T-helper 2 cell treated with Interferon-gamma antibody and Interleukin-4, amounts not matched to agents 5 μg/mL and 100 μg/mL, for 36 hours (primary cell): ENCODE measurements at places on chromosomes 11 and 22.
A peak's percentile ranks its signal among the peaks of the same experiment; 100 is the strongest.

DNA sequence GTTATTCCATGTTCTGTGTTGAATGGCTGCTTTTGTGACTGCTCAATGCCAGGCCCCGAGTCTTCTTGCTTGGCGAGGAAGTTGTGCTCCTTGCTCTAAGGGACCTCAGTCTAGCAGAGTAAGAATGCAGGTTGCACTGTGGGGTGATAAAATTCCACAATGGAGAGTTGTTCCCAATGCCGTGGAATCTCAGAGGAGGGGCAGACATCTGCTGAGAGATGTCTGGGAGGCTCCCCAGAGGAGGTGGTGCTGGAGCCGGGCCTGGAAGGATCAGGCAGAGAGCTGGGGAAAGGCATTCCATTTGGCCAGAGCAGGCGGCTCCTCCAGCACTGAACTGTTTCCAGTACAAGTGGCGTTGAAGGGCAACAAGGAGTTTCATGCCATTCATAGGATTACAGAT is 55.2 kb downstream of the ST3GAL4 start:
- DNase-seq = no peak

DNA sequence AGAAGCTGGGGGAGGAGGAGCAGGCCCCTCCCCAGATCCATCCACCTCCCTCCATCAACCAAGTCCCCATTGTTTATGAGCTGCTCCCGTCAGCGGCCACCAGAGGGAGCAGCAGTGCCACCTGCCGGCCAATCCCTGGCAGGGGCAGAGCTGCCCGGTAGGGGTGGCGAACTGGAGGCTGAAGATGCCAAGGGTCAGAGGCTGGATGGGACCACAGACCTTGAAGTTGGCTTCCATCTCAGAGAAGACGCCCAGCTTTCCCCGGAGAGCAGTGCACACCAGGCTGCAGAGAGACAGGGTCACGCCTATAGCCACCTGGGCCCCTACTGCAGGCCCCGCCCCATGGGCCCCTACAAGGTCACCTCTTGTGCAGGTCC is 3.6 kb downstream of the FIBP start:
- DNase-seq = peak; percentile 80

DNA sequence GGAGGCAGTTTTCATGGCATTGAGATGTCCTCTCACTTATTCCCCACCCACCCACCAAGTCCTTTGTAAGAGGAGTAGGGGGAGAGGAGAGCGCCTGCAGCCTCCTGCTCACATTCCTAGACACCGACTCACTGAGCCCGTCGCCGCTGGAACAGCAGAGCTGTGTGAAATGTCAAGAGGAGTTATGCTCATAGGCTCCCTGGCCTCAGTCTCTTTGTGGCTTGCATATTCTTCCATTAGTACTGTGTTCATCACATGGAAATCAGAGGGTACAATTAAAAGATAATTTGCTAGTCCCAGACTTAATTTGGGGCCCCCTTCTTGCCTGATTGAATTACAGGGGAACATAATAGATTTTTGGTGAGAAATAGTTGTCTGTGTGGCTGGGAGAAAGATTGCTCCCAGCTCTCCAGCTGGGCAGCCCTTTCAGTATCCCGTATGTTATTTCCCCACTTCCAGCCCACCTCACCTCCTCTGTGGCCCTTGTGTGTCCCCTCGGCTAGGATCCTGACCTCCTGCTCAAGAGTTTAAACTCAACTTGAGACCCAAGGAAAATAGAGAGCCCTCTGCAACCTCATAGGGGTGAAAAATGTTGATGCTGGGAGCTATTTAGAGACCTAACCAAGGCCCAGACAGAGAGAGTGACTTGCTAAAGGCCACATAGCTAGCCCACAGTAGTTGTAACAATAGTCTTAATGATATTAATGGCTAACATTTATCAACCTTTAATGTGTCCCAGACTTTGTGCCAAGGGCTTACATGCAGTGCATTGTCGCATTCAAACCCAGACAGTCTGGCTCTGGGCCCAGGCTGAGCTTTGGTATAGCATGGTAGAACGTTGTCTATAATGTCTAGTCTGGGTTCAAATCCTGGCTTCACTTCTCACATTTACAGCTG is 32.2 kb downstream of the LIMK2 start:
- DNase-seq = no peak

GRCh38 chr11:97516688-97517087 is 1126.9 kb downstream of the JRKL start:
- no peak for DNase-seq

DNA sequence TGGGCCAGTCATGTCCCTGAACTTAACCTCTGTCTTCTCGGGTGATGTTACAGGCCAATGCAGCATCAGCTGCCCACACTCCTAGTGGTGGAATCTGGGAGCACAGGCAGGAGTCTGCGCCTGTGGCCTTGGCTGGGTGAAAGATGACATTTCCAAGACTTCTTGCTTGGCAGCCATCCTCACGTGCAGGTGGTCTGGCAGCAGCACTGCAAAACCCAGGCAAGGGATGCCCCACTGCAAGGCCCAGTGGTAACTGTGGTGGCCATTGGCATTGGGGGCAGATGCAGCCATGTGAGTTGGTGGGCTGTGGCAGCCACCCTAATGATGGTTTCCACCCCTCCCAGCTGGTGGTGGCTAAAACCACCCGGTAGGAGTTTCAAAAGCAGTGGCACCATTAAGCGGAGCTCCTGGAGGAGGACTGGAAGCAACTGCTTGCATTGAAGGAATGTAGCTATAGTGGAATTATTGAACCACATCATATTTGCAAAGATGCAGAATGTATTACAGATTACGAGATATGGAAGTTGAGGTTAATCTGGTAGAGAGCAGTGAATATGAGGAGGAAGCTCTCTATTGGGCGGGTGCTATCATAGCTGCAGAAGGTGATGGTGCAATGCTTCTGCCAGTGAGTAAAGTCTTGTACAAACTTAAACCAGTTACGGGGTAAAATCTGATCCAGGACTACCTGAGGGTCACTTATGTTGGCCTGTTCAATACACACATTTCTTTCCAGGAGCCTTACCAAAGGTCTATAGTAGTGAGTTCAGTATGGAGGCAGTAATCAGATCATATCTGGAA is 120.7 kb upstream of the TOP3B start:
- no peak for DNase-seq

- no peak for DNase-seq
Measured at GRCh38 chr11:103862802-103863174, 173.7 kb upstream of the DDI1 start.

DNA sequence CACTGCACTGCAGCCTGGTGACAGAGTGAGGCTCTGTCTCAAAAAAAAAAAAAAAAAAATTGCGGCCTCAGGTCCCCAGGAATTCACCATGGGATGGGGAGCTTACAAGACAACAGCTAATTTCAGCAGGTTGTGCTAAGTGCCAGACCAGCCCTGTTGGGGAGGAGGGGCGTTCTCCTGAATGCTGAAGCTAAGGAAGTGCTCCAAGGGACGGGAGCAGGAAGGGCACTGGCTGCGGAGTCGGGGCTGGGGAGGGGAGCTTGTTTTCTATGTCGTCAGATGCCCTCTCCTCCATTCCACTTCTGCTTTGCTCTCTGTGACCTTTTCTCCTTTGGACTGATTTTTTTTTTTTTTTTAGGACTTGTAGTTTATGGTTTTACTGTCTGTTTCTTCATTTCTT is 4.5 kb downstream of the ADAMTS15 start:
- DNase-seq = no peak

- no peak for DNase-seq
Measured at GRCh38 chr22:39248254-39248653, 3.5 kb upstream of the PDGFB start.

DNA sequence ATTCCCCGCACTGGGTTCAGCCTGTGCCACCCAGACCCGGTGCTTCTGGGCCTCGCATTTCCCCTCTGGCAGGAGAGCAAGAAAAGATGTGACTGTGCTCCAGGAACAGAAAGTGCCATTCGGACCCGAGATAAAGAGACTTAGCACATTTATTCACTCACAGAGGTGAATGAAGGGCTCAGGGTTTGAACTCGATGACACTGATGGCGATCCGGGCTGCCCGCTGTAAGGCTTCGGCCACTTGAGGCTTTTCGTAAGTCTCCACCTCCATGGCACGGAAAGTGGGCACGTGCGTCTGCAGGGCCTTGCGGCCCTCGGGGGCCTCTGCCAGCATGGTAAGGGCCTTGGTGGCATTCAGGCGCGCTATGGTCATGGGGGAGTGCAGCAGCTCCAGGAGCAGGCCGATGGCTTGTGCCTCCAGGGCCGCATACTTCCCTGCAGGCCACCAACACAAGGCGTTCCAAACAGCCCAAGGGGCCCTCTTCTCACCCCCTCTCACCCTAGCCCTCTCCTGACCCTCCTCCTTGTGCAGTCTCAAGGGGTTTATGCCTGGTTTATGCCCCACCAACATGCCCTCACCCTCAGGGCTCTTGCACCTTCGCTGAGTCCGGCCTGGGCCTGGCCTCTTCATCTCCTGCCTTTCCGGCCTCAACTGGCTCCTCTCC is 10.9 kb upstream of the GNAZ start:
- no peak for DNase-seq

GRCh38 chr11:4704790-4705334 is 278 bp downstream of the MMP26 start:
- no peak for DNase-seq

- no peak for DNase-seq
Measured at GRCh38 chr22:48752451-48753380, 1075.0 kb downstream of the BRD1 start.

- no peak for DNase-seq
Measured at GRCh38 chr11:34859496-34859895, 56.7 kb downstream of the APIP start.

GRCh38 chr22:48624401-48624800 is 1203.3 kb downstream of the BRD1 start:
- DNase-seq = no peak

DNA sequence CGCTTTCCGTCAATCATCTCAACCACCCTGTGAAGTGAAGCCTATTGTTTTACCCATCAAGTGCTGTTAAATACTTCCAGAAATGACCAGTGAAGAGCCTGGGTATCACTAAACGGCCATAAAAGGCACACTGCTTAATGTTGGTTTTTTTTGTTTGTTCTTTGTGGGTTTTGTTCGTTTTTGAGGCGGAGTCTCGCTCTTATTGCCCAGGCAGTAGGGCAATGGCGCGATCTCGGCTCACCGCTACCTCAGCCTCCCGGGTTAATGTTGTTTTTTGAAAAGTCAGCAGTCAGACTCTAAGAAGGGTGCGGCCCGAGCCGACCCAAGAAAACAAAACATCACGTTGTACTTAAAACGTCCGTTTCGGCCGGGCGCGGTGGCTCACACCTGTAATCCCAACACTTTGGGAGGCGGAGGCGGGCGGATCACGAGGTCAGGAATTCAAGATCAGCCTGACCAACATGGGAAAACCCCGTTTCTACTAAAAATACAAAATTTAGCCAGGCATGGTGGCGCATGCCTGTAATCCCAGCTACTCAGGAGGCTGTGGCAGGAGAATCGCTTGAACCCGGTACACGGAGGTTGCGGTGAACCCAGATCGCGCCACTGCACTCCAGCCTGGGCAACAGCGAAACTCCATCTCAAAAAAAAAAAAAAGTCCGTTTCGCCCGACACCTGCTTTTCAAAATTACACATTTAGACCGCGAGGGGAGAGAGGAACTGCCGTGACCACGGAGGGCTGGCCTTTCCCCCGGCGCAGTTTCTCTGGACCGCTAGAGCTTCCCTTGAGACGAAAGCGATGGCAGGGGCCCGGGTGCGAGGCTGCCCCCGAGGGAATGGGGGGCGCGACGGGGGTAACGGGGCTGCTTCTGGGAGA is 714 bp downstream of the CD59 start:
- peak; percentile 58 for DNase-seq

DNA sequence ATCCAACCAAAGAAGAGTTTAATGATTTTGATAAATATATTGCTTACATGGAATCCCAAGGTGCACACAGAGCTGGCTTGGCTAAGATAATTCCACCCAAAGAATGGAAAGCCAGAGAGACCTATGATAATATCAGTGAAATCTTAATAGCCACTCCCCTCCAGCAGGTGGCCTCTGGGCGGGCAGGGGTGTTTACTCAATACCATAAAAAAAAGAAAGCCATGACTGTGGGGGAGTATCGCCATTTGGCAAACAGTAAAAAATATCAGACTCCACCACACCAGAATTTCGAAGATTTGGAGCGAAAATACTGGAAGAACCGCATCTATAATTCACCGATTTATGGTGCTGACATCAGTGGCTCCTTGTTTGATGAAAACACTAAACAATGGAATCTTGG is 23.9 kb downstream of the KDM4D start:
- no peak for DNase-seq

DNA sequence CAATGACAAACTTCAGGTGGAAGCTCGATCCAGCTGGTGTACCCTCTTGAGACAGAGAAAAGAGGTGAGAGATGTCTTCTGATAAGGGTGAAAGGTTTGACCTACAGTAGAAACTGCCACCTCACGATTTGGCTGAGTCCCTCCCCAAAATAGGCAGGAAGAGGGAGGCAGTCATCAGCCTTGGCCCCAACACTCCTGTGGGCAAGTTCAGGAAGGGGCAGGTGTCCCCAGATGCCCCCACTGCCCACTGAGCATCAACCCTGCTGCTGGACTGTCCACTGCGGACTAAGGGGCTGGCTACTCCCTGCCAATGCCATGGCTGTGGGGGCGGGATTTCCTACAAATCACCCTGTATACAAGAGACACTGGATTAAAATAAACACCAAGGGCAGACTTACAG is 441.4 kb downstream of the BUD13 start:
- no peak for DNase-seq

DNA sequence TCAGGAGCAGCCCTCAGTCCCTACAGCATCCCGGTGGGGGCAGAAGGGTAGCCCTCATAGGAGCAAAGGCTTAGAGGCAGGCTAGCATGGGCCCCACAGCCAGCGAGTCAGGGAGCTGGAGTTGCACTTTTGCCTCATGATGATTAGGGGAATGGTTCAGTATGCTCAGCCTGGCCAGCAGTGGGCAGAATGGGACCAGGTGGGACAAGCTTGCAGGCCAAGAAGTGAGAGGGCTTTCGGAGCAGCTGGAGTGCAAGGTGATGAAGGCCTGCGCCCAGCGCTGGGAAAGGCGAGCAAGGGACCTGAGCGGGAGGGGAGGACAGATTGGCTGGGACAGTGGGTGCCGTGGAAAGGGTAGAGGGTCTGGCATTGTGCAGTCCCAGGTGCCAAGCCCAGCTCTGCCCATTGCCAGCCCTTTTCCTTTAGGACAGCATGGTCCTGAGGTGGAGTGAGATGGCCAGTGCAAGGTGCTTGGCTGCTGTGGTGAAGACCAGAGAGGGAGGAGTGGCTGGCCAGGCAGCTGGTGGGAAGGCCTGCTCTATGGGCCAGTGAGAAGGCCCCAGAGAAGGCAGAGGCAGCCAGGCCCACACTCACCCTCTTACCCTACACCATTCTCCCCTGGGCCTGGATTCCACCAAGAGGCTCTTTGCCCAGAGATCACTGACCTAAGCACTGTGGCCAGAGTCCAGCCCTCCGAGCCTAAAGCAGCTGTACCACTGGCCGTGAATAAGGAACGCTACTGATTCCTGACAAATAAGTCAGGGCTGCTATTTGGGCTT is 47.9 kb upstream of the SUSD2 start:
- DNase-seq = no peak
